ENCODE measurements at places on chromosomes 12 and 14.

- DNase-seq, result peak; percentile 18
These were observed 193.3 kb downstream of the ANO4 start for GRCh38 chr12:100987552-100988521.

DNA sequence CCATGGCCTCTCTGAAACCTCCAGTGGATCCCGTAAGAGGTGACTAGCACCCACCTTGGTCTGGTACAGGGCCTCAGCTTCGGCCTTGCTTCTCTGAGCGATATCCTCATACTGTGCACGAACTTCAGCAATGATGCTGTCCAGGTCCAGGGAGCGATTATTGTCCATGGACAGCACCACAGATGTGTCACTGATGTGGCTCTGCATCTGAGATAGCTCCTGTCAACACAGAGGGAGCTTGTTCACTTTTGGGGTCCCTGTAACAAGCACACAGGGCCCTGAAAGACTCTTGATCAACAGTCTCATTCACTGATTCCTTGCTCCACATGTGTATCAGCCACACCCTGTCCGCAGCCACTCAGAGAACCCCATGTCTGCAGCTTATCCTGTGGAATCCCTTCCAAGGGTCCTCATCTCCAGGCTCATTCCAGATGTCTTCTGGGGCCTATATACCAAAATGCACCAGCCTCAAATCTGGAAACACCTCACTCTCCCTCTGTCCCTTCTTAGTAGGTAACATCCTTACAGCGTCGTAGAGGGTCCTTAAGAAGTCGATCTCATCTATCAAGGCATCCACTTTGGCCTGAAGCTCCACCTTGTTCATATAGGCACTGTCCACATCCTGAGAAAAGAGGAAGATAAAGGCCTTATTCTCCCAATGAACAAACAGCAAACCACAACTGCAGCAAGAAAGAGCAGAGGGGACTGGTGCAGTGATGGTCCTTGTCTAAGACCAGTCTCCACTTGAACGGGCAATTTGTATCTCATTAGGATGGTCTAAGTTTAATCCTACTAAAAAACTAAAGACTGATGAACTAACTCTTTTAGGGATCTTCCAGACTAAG, 3.5 kb downstream of the KRT3 start:
- no peak for DNase-seq

DNA sequence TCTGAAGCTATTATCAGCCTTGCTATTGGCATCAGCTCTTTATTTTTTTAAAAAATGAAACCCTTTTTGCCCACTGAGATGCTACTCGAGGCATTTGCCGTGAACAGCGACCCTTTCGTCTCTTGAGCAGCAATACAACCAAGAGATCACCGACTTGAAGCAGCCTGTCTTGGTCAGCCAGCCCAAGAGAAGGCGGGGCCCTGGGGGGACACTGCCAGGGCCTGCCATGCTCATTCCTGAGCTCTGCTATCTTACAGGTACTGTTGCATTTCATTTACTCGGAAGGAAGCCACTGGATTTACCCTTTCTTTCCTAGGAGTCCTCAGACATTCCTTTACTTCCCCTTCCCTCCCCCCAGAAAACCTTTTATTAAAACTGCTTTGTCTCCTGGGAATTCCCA, 16.7 kb downstream of the PIWIL1 start:
- no peak for DNase-seq

DNA sequence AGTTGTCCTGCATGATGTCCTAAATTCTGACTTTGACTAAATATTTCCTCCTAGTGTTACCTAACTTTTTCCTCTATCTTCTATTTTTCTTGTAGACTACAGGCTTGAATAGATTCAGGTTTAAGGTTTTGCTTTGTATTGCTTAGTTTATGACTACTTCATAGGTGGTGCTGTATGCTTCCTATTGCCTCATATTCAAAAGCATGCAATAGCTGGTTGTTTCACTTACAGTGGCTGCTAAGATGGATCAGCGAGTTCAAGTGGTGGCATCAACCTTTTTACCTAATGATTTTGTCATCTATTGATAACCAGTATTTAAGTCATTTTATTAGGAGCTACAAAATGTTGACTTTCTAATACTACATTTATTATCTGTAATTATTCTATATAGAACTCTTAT, 36.3 kb upstream of the BICD1 start:
- DNase-seq, result no peak
